ENCODE measurements at places on chromosomes 3 and 15.

GRCh38 chr3:52400275-52400793 is 44.6 kb downstream of the SEMA3G start:
- ATAC-seq = no peak

DNA sequence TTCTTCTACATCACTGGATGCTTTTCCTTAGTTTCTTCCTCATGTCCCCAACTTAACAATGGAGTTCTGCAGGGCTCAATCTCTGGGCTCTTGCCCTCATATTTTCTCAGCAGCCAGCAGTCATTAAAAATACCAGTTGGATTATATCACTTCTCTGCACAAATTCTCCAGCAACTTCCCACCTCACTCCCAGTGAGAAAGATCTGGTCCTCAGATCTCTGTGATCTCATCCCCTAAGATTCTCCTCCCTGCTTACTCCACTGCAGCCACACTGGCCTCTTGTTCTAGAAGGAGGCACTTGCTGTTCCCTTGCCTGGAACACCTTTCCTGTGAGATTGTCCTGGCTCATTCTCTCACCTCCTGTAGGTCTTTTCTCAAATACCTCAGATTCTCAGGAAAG is 6.1 kb downstream of the ERICH6 start:
- ATAC-seq = no peak

GRCh38 chr15:57943171-57943570 is 122.3 kb downstream of the ALDH1A2 start:
- no peak for ATAC-seq

DNA sequence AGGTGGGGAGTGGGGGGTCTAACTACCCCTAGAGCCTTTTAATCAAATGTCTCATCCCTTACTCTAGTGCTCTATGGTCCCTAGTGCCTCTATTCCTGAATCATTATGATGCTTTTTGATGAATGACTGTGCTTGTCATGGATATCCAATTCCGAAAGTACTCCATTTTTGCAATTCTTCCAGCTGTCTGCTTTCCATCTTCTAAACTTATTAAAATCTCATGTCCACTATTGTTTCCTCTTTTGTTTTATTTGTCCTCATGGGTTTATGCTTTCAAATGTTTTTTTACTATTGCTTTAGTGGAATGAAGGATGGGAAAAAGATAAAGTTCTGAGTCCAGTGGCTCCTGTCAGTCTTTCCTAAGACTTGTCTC is 77.2 kb upstream of the KCNMB2 start:
- no peak for ATAC-seq

- ATAC-seq = no peak
These were observed 137.8 kb downstream of the RORA start for GRCh38 chr15:61091289-61091616.
